Diencephalon (tissue), 1 donor: ENCODE measurements at places on chromosomes 5 and 9. TPM values are rescaled to one million over a fixed set of nuclear protein-coding genes. Genes with fewer than 3 reads are reported as not detected.

Gene PCDHB15
- total RNA-seq: 22.6 TPM

Gene PCDHA11
- 22.8 TPM for total RNA-seq

Gene SLC34A3
- not detected for total RNA-seq

Gene CKMT2
- 4.2 TPM for total RNA-seq
